ENCODE measurements at places on chromosomes 1 and 21.
A peak's percentile ranks its signal among the peaks of the same experiment; 100 is the strongest.

GRCh38 chr1:22861764-22862440, 110.8 kb downstream of the LACTBL1 start:
- no peak for DNase-seq

GRCh38 chr1:24735156-24735508, 10.1 kb upstream of the CLIC4 start:
- no peak for DNase-seq

DNA sequence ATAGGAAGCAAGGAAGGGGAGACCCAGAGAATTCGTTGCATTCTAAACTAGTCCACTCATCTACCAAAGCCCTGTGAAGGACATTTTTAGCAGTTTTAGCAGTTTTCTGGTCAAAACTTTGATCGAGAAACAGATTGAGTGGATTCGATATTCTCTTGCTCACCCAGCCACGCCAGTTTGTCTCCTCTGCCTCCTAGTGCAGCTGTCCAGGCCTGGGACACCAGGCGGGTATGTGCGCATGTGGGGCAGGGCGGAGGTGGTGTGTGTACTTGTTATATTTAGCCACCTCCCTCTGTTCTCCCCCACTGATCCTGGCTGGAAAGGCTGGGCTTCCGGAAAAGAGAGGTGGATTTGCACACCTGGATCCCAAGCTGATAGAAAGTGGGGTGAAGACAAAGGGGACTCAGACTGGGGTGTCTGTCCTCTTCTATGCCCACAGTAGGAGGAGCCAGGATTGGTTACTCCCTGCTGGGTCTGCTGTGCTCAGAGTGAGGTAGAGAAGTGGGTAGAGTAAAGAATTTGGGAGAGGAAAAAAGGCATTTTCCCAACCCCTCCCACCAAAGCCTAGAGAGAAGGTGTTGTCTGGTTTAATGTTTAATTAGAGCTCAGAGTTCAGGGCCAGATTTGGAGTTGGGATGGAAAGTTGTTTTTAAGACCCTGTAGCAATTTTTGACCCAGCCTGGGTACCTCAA, 3.8 kb downstream of the LMNA start:
- DNase-seq = no peak

DNA sequence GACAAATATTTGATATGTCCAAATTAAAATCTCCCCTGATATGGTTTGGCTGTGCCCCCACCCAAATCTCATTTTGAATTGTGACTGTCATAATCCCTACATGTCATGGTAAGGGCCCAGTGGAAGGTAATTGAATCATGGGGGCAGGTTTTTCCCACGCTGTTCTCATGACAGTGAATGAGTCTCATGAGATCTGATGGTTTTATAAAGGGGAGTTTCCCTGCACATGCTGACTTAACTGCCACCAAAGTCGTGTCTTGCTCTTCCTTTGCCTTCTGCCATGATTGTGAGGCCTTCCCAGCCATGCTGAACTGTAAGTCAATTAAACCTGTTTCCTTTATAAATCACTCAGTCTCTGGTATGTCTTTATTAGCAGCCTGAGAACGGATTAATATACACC, 207.0 kb downstream of the BARHL2 start:
- no peak for DNase-seq

GRCh38 chr21:14864211-14865021, 200.4 kb downstream of the NRIP1 start:
- peak; percentile 66 for DNase-seq

DNA sequence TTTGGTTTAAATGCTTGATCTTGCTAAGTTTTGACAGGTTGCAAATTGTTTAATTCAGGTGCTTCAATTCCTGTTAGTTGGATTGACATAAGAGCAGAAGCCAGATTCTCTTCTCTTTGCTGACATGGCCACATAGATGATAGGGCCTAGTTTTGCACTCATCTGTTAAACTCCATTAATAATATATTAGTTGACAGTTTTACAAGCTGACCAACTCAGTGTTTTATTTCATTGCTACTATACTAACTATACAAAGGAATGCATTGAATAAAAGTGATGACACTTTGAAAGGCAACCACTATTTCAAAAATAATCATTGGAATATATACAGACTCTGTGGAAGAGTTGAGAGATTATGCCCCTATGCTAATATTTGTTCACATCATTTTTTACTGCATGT, 255.6 kb upstream of the DPYD start:
- DNase-seq = no peak

DNA sequence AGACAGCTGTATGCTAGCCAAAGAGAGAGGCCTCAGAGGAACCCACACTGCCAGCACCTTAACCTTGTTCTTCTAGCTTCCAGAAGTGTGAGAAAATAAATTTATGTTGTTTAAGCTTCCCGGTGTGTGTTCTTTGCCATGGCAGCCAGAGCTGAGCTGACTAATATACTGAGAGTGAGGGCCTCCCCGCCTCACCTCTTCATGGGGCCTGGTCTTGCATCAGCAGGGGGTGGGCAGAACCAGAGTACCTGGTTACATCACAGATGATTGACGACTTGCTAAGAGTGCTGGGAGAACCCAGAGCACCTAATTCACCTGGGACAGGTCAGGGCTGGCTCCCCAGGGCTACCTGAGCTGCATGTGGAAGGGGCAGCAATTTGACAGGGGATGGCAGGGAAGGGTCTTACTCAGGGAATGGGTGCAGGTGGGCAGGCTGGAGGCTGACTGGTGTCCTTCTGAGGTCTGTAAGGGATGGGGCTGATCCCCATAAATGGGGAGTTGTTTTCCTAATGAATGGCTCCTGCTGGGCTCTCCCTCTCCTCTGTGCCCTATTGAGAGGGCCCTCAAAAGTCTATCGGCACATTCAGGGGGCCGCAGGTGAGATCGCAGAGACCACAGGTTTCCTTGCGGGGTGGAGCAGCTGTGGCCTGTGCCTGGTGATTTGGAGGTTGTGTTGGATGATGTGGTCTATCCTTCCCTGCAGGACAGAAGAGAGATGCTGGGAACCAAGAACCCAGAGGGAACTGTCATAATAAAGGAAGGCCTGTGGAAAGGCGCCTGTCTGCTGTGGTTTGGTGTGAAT, 60.6 kb upstream of the ETV3 start:
- no peak for DNase-seq

GRCh38 chr1:208988811-208989222, 594.7 kb upstream of the CAMK1G start:
- DNase-seq = no peak

DNA sequence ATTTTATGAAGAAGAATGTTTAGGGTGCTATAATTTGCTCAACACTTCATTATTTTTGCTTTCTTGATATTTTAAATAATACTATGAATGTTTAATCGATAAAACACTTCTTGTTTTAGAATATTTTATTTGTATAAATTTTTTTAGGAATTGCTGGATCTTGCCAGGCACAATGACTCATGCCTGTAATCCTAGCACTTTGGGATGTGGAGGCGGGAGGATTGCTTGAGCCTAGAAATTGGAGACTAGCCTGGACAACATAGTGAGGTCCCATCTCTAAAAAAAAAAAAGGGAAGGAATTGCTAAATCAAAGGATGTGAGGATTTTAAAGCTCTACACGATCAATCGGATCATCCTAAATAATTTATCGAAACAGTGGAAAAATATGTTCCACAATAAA, 17.6 kb downstream of the RNF11 start:
- DNase-seq = no peak

DNA sequence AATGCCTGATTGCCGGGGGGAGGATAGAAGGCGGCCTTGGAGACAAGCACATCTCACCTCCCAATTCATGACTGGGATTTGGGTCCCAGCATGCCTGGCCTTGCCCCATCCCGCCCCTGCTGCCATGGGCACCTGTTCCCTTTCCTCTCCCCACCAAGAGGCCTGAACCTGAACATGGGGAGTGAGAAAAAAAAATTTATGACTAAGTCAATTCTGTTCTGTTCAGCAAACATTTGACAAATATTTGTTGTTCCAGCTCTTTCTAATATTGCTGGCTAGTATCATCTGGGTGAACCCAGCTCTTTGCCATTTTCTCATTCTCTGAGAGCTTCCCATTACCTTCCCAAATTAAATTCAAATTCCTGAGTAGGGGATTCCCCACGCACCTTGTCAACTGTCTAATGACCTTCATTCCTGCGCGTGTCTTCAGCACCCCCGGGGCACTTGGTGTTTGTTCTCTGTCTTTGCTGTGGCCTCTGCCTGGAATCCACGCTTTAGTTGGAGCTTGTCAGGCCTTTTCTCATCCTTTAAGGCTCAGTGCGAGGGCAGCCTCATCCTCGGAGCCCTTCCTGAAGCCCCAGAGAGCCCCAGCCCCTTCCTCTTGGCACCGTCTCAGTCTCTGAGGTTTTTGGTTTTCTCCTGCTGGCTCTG, 42.8 kb downstream of the ARHGEF10L start:
- DNase-seq = no peak

DNA sequence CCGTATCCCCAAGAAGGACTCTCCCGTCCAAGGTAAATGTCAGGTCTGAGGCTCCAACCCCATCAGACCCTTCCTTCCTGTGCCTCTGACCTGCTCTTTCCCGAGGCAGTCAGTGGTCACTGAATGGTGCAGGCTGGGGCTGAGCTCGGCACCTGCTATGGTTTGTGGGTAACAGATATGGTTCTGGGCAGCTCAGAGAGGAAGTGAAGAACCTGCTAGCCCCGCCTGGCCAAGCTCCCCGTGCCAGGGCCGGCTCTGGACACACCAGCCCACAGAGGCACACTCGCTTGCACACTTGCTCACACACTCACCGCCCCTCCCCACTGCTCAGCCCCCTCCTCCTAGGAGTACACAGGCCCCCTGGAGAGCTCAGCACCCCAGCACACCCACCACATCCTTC, 16.4 kb downstream of the NCMAP start:
- DNase-seq = no peak

DNA sequence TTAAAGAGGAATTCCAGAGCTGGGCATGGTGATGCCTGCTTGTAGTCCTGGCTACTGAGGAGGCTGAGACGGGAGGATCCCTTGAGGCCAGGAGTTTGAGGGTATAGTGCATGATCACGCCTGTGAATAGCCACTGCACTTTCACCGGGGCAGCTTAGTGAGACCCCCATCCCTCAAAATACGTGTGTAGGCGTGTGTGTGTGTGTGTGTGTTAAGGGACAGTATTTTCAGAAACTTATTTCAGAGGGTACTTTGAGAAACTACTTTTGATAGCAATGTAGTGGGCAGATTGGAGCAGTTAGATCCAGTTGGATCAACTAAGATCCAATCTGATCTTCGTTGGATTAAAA, 62.2 kb downstream of the LRRC8D start:
- DNase-seq = no peak

GRCh38 chr1:114669562-114670082, at the start of gene DENND2C:
Gene DENND2C (minus strand): TSS chr1:114670049. CDS start chr1:114625984, 44,065 bp downstream.
- DNase-seq = no peak

GRCh38 chr1:153277852-153278251, 18.4 kb downstream of the LORICRIN start:
- DNase-seq = no peak

- no peak for DNase-seq
Observed at GRCh38 chr1:236534151-236534651, 10.4 kb downstream of the LGALS8 start.

- no peak for DNase-seq
Observed at GRCh38 chr1:94246692-94247137, 9.3 kb upstream of the ARHGAP29 start.

GRCh38 chr1:206694171-206695124, 9.7 kb downstream of the MAPKAPK2 start:
- DNase-seq = no peak

DNA sequence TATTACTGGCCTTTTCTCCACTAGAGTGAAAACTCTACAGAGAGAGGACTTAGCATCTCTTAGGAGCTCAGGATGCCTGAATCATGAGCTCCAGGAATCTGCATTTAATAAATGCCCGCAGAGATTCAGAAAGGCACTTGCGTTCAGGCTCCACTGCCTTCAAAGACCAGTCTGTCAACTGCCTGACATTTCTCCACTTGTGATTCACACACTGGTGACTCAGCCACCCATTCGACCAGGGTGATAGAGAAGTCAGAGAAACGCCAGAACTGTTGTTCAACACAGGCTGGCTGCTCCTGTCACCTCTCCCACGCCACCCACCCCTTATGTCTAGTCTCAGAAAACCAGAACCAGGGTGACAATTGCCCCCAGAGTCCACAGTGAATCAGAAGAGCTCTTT, 26.9 kb upstream of the LBR start:
- DNase-seq = no peak

DNA sequence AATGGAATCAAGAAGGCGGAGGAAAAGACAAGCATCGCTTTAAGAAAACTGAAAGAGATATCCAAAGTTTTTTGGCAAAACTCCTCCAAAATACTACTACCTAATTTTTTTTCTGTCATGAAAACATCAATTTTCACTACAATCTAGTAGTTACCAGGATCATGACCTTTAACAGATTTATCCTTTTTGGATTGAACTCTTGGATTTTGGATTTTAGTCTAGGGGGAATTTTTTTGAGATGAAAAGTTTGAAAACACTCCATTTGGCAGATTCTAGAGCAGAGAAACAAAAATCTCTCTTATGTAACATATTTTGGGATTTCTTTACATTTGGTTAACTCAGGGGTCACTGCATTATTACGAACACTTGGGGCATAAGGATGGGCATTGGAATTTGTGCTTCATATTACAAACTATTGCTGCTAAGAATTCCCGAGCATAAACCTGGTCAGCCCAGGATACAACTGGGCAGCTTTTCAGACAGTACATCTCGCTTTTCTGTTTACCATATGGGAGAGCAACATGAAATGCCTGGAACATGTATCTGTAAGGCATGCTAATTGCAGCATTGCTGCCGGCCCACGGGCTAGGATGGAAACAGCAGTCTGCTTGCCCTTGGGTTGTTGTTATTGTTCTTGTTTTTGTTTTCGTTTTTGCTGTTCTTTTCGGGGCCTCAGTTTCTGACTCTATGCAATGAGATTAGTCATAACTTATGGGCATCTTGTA, 264.3 kb downstream of the RHOU start:
- no peak for DNase-seq

DNA sequence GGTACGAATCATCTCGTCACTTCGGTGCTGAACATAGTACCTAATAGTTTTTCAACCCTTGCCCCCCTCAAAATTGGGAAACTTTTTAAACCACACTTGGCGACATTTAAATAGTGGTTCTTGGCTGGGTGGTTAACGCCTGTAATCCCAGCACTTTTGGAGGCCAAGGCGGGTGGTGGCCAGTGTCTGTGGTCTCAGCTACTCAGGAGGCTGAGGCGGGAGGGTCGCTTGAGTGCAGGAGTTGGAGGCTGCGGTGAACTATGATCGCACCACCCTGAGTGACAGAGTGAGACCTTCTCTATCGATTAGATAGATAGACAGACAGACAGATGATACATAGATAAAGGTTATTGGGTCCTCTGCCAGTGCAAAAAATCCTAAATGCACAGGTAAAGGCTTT, 55.5 kb upstream of the RASAL2 start:
- DNase-seq = no peak

GRCh38 chr1:207996636-207997035, 85.7 kb upstream of the CD34 start:
- DNase-seq = no peak
